ENCODE measurements at places on chromosomes 3 and 15.
A peak's percentile ranks its signal among the peaks of the same experiment; 100 is the strongest.

DNA sequence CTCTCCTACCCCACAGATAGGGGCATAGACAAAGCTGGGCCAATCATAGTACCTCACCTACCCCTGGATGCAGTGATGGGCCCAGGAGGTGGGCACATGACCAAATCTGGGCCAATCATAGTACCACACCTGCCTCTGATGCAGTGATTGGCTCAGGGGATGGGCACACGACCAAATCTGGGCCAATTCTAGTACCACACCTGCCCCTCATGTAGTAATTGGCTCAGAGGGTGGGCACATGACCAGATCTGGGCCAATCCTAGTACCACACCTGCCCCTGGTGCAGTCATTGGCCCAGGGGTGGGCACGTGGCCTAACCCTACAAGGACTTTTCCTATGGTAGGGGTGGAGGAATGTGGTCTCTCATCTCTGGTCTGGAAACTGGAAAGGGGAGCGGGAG is 56.9 kb upstream of the MEF2A start:
- H3K4me1 ChIP-seq = peaks cover 35% of the 10 kb centered on the region
- no peak overlapping the region for H3K4me3 ChIP-seq
- H3K27me3 ChIP-seq = no peaks in the 10 kb centered on the region
- H3K36me3 ChIP-seq = no peaks in the 10 kb centered on the region
- DNase-seq = no peak

- H3K36me3 ChIP-seq = no peaks in the 10 kb centered on the region
- H3K4me3 ChIP-seq = no peak overlapping the region
- DNase-seq = no peak
- no peaks in the 10 kb centered on the region for H3K27me3 ChIP-seq
Measured at GRCh38 chr15:26433818-26434217, 339.0 kb downstream of the GABRB3 start.

GRCh38 chr3:184284696-184285095 is 8.9 kb downstream of the ECE2 start:
- no peak for DNase-seq
- H3K4me1 ChIP-seq = no peaks in the 10 kb centered on the region
- no peaks in the 10 kb centered on the region for H3K27me3 ChIP-seq
- H3K4me3 ChIP-seq = no peak overlapping the region
- H3K36me3 ChIP-seq = no peaks in the 10 kb centered on the region

DNA sequence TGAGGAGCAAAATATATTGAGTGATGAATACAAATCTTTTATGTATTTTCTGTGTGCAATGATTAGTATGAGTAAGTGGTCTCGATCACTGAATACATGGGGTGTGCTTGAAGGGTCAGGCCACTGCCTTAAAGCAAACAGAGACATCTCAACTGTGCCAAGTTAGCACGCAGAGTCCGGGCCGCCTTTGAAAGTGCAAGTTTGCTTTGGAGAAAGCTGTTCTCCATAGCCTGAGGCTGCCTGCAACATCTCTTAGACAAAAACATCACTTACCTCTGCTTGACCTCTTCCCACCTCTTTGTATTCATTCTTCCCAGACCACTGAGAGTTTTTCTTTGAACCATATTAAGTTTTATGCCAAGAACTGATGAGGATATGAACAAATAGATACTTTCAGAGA is 267.0 kb downstream of the ZBTB20 start:
- H3K4me3 ChIP-seq = no peak overlapping the region
- DNase-seq = peak; percentile 60
- H3K4me1 ChIP-seq = peaks cover 26% of the 10 kb centered on the region
- H3K27me3 ChIP-seq = no peaks in the 10 kb centered on the region

DNA sequence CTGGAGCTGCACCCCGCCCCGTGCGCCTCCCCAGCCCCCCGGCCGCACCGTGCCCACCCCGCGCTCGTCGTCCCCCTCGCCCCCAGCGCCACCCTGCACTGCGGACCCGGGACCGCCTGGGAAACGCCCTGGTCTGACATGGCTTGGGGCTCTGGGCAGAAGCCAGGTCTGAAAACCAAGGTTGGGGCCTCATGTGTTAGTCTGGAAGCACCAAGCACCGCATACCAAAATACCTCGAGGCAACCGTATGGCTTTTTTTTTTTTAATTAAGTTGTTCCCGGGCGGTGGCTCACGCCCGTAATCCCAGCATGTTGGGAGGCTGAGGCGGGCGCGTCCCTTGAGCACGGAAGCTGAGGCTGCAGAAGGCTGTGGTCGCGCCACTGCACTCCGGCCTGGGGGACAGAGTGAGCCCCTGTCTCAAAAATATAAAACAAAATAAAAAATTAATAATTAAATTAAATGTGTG is 91.5 kb upstream of the CHD2 start:
- H3K36me3 ChIP-seq = no peaks in the 10 kb centered on the region
- peak; percentile 82 for DNase-seq
- H3K4me1 ChIP-seq = peaks cover 45% of the 10 kb centered on the region
- no peaks in the 10 kb centered on the region for H3K27me3 ChIP-seq
- peak overlapping the region; percentile 91 for H3K27ac ChIP-seq
